ENCODE measurements at places on chromosomes 3 and 15. TPM values are rescaled to one million over a fixed set of nuclear protein-coding genes. Genes with fewer than 3 reads are reported as not detected.

The SNURF gene
- total RNA-seq = 12.0 TPM

The HIGD2B gene
- total RNA-seq = not detected

The MYO5C gene
- total RNA-seq = 18.2 TPM

The ST3GAL6 gene
- total RNA-seq = 15.0 TPM

The IL17RB gene
- 19.5 TPM for total RNA-seq

The CFAP20DC gene
- total RNA-seq = 2.6 TPM

The OIP5 gene
- total RNA-seq = 11.8 TPM

- DNase-seq = no peak
These were observed 40.5 kb downstream of the TRAT1 start for GRCh38 chr3:108862865-108863798.

- DNase-seq = peak; percentile 70
These were observed 34.3 kb downstream of the ZBTB38 start for GRCh38 chr3:141402476-141403171.

- DNase-seq = peak; percentile 80
These were observed 21.2 kb downstream of the IGSF10 start for GRCh38 chr3:151439652-151440125.

GRCh38 chr3:177591379-177591778, 394.1 kb upstream of the TBL1XR1 start:
- no peak for DNase-seq

GRCh38 chr3:139473155-139473771, 3.1 kb downstream of the RBP2 start:
- DNase-seq = peak; percentile 50

DNA sequence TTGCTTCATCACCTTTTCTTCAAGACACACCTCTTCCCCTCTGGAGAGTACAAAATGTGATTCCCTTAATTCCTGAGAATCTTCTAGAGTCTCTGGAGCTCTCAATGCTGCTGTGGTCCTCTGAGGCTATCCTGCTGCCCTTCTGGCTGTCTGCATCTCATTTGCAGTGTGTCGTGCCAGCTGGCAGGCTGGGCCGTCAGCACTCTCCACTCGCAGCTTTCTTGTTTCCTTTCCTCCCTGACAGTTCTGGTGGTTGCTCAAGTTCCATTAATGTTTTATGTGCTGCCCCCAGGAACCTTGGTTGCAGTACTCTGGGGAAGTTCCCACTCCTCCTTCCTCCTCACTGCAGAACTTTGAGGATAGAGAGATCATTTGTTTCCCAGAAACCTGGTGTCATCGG, 210.8 kb upstream of the ROPN1 start:
- DNase-seq = peak; percentile 11
